ENCODE measurements at places on chromosomes 6 and 20.

DNA sequence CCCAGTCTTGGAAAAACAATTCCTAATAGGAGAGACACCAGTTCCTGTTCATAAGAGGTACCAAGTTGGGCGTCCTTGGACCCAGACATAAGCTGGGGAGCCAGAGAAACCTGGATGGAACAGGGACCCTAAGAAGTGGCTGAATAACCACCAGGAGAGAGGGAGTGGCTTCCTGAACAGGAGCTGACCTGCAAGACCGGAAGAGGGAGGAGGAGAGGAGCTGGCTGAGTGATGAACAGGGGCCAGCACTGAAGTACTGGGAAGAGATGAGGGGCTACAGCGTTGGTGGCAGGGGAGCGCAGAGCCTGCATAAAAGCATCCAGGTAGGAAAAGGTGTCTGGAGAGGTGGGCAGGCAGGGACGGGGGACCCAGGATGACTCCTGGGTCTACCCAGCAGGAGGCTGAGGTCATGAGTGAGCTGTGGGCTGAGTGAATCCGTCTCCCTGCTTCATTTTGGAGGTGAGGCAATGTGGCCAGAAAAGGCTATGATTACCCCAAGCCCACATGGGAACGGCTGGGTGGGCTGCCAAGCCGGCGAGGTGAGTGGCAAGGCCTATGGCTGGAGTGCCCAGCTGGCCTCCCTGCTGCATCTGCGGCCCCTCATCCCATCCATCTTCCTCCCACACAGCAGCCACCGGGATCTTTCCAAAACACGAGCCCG is 34.4 kb upstream of the ZFAND3 start:
- DNase-seq: no peak

DNA sequence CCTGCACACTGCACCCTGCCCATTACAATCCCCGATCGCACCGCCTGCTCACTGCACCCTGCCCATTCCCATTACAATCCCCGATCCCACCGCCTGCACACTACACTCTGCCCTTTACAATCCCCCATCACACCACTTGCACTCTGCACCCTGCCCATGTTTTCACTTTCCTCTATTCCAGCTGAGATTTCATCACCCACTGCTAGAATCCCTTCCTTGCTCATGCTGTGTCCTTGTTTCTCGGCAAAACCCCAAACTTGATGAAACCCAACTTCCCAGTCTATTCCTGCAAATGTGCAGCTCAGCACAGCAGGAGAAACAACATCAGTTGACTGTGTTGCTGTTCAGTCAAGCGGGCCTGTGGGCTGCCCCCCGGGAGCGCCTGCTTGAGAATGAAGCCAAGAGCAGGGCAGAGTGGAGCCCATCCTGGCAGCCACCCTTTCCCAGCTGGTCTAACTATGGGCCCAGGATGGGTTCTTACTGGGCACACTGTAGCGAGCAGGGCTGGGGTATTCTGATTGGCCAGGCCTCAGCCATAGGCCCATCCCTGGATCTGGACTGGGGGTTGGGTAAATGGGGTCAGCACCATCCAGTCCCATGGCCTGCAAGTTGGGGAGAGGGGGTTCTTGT is 17.2 kb downstream of the MOCS3 start:
- DNase-seq: no peak

DNA sequence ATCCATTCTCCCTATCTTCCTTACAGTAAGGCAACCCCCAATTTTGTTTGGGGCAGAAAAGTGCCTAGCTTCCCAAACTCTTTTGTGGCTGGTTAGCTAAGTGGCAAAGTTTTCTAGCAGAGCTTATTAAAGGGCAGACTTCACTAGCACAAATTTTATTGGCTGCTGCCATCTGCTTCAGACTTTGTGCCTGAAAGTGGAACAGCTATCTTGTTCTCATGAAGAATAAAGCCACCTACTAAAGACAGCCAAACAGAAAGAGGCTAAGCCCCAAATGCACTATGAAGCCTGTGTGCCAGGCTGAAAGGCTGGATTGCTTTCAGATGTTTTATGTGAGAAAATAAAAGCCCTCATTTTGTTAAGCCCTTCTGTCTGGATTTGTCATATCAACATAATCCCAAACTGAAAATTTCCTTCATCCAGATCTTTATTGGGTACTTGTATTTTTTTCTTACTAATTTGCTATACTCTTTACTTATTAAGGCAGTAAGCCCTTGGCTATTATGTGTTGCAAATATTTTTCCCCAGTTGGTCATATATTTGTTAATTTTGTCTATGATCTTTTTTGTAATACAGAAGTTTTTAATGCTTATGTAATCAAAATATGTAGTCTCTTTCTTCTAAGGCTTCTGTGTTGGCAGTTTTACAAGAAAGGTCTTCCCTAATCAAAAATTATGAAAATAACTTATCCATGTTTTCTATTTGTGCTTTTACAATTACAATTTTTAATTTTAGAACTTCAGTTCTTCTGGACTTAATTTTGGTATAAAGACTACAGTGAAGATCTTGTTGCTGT is 191.1 kb downstream of the TASP1 start:
- DNase-seq: no peak

DNA sequence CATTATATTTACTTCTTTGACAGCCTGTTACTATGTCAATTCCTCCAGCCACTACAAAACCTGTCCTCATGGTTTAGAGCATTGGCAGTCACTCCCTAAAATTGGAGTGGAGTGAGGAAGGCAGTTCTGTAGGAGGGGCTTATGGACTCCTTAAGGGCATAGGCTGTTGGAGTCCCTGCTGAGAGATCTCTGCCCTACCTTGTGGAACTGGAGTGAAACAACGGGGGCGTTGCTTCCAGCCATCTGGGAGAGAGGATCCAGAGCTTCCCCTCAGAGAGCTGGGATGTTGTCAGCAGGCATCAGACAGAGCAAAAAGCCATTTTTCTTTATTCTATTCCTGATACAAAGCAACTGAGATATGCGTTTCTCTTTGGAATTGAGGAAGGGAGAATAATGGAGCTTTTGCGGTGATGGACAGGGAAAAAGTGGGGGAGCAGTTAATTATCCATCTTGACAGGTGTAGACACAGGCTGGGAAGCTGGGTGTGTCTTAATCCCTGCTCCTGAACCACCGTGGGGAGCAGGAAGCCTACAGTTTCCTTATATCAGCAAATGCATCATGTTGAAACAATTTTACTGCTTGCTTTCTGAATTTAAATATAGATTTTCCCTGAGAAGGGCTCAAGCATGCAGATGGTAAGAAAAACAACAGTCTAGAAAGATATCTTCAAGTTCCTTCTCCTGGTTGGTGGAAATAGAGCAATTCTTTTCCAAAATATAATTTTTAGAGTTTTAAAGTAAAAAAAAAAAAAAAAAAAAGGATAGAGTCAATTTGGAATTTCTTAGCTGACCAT is 402.5 kb downstream of the PLCB1 start:
- no peak for DNase-seq

GRCh38 chr20:15627501-15627903 is 945.7 kb downstream of the KIF16B start:
- DNase-seq: no peak

GRCh38 chr6:113860181-113860955 is 3.2 kb downstream of the MARCKS start:
- DNase-seq: no peak

DNA sequence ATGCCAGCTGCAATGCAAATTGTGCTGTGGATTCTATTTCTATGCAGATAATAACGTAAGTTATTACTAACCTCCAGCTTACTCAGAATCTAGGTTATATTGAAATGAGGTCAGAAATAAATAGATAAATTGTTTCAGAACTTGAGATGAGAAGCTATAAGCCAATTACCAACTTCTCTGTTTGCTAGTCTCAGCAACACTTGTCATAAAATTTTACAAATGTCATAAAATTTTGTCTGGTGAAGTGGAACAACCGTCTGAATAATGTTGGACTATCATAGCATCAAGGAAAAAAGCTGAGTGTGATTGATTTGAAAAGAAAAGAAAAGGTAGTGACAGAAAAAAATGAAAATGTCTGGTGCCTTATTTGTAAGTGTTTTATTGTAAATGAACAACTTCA is 36.7 kb downstream of the COL9A1 start:
- no peak for DNase-seq

DNA sequence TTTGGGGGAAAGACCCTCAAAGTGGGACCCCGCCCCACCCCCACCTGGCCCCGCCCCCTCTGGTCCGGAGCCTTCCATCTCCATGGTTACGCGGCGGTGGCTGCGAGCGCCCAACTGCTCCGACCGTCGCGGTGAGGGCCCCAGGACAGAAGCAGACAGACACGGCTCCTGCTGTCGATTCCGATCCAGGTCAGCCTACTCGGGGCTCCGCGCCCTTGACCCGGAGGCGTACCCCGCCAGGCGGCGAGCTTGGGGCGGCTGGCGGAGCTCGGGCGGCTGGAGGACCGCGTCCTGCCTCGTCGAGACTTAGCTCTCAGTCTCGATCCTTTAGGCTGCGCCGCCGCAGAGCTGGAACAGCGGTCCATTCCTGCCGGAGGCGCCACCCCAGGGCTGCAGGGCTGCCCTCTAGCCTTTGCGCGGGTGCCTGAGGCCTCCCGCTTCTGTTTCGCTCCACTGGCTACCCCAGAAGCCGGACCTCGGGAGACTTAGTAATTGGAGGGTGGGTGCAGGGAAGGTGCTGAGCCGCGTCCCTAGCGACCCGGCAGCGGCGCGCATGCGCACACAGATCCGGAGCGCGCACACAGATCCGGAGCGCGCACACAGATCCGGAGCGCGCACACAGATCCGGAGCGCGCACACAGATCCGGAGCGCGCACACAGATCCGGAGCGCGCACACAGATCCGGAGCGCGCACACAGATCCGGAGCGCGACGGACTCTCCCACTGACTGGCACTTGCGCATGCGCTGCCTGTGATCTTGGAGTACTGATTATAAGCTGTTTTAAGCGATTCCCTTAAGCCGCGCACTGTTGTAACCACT is at the start of gene CFAP206:
TSS of gene CFAP206 (plus strand) at position 72 of the 820 bp plus-strand sequence. CDS start 1,868 bp downstream, outside the sequence.
- DNase-seq: peak; percentile 89

DNA sequence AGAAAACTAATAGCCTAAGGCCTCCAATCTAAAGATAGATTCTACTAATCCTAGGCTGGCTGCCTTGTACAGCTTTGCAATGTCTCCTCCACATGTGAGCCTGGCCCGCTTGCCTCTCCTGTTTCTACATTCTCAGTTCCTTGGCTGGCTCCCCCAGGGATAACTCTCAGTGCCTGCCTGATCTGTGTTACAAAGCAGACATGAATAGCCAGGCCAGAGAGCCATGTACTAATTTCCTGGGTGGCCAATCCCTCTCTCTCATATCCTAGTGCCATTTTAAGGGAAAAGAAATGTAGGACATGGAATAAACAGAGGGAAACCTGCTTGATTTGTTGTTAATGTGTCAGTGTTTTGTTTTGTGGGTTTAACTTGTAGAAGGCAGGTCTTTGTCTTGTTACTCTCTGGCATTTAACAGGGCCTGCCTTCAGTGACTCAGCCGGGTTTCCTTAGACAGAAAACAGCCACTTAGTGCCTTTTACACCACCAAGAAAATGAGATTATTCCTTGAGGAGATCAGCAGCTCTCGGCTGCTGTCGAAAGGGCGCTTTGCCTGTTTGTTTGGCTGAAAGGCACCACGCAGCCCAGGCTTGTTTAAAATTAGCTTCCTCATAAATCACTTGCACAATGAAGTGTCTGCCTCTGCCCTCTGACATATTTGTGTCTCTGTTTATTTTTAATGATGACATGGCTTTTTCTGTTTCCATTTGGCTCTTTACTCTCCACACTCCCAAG is 702.7 kb downstream of the MAFB start:
- DNase-seq: no peak

DNA sequence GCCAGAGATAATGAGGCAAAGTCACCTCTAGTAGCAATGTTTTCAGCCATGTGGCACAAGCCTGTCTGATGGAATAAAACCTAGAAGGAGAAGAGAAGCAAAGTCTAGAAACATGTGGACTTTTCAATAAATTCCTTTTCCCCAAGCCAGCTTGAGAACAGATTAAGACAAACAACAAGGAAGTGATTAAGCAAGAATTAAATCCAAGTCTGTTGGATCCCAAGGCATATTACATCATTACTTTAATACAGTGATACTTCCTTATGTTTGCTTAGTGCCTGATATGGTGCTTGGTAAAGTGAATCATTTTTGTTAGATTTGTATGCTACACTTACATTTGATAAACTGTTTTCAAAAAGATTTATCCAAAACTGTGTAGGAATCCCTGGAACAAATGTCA is 260.3 kb upstream of the FAM83B start:
- DNase-seq: no peak

DNA sequence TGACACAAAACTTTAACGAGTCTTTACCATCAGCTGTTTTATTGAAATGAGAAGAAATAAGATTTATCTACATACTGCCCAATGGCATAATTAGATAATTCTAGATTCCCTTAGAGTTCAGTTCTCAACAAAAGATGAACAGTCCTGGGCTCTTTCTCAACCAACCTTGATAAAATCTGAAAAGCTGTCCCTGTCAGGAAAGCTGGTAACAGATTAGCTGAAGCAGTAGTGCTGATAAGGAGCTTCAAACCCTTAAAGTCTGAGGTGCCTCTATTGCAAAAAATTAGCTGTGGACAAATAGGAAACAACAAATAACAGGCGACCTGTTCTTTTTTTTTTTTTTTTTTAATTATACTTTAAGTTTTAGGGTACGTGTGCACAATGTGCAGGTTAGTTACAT is 35.9 kb upstream of the FAM135A start:
- DNase-seq: peak; percentile 3

GRCh38 chr20:2798814-2799213 is 1.6 kb downstream of the CPXM1 start:
- no peak for DNase-seq

- no peak for DNase-seq
Observed at GRCh38 chr6:139540276-139540675, 165.8 kb upstream of the CITED2 start.

DNA sequence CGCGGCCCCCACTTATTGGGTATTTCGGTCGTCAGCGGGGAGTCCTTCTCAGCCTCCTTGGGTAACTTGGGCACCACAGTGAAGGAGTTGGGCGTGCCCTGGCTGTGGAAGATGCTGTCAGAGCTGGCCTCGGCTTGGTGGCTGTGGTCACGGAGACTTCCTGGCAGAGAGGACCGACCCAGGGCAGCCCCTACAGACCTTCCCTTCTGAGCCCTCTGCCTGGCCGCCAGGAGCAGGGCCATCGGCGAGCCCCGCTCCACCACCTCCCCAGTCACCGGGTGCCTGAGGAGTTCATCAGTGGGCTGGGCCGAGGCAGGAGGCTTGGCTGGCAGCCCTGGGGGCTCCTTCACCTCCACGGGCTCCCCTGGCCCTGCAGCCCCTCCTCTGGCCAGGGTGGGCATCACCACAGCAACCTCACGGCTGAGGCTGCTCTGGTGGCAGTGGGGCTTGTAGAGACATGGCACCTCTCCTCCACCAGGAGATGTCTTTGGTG is 37.2 kb downstream of the C6orf132 start:
- DNase-seq: no peak

- no peak for DNase-seq
Observed at GRCh38 chr6:152401978-152402377, 235.2 kb downstream of the SYNE1 start.

- no peak for DNase-seq
Observed at GRCh38 chr20:19008497-19008896, 194.9 kb downstream of the SCP2D1 start.

DNA sequence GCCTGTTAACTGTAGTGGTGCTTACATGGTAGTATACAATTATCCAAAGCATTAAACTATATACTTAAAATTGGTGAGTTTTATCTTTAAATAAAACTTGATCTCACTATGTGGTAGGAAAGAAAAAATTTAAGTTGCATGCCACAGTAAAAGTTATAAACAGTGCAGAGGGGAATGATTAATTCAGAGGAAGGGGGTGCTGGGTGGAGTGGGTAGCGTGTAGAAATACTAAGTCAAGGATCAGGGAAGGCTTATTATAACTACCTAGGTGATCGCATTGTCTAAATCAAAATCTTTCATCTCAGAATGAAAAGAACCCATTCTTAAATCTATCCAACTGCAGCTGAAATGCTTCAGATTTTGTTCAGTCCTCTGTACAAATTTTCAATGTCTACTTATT is 428.3 kb downstream of the ADGRB3 start:
- DNase-seq: no peak

- no peak for DNase-seq
Observed at GRCh38 chr6:63236398-63236817, 25.1 kb downstream of the FKBP1C start.

All from erythroblast (primary cell).